NCI-H2171 treated with DMSO at 0.1 percent for 48 hours (cell line): ENCODE measurements at places on chromosomes 7 and 10.

DNA sequence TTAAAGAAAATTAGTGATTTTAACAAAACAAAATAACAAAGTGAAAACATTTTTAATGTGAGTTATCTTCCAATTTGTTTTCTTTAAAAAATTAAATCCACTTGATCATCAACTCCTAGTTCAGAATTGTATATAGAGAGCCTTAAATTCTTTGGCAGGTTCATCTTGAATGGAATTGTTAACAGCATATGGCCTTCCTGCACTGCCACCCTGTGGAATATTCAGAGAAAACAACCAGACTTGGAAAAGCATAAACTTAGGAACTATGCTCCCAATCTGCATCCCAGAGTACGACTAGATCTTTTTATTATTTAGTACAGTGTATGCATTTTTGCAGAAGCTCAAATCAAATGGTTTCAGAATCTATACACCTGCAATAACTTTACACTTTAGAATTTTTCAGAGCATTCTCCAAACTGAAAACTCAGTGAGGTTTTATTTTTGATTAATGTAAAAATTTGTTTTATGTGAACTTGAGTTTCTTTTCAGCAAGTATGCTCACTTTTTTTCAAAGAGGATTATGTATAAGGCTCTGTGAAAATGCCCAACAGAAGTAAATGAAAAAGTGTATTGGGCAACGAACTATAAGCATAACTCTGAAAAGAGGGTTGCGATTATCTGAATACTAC, 44.9 kb upstream of the ANK3 start:
- peak; percentile 63 for DNase-seq

DNA sequence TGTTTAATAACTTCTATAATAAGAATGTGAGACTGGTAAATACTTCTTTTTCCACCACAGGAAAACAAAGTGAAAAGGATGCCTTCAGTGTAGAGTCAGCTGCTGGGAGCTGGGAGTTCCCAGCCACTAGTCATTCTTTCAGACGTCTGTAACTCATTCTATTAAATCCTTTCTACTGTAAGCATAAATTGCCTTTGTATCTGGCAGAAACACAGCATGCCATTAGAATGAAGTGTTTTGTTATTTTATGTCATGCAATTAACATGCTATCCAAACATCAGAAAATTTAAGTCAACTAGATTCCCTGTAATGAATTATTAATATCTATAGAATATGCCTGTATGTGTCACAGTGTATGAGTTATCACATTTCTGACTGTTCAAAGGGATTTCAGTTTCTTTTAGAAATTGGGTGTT, 14.3 kb downstream of the BPGM start:
- DNase-seq, result no peak

- DNase-seq, result no peak
Measured at GRCh38 chr10:17122726-17123661, 6.6 kb downstream of the CUBN start.

DNA sequence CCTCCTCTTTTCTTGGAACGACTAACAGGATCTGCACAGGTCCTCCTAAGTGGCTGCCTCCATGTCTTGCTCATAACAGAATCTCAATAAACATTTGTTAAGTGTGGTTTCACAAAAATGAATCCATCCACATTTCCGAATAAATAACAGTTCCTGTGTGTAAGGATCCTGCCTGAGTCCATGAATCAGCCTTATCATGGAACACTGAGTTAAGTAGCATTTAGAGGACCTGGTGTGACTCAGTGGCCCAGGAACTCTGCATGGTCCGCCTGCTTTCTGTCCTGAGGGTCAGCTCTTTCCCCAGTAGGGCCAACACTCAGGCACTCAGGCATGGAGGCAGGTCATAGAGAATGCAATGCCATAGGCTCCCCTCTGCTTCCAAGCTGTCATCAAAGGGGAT, 15.8 kb upstream of the C10orf90 start:
- DNase-seq, result no peak

GRCh38 chr7:110095372-110096052, 995.4 kb upstream of the LRRN3 start:
- no peak for DNase-seq

GRCh38 chr10:63313066-63313717, 152.6 kb downstream of the JMJD1C start:
- no peak for DNase-seq

DNA sequence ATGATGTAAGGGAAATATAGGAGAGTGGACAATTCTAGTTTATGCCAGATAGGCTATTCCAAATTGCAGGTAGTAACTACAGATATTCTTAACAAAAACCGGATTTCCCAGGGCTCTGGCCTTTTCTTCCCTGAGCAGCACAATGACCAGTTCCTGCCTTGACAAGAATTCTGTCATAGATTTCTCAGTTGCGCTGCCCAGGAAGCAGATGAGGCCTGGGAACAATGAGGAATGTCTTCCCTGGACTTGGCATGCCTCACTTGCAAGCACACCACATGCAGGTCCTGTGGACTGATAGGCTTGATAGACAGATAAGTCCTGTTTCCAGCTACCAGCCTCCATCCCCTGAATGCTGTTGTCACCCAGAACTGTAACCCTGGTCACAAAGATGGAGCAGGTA, 174.5 kb upstream of the PRSS58 start:
- DNase-seq, result no peak

GRCh38 chr10:4301291-4302045, 516.5 kb upstream of the KLF6 start:
- DNase-seq, result no peak

- DNase-seq, result no peak
Measured at GRCh38 chr7:102836977-102837376, 75.8 kb upstream of the LRRC17 start.

DNA sequence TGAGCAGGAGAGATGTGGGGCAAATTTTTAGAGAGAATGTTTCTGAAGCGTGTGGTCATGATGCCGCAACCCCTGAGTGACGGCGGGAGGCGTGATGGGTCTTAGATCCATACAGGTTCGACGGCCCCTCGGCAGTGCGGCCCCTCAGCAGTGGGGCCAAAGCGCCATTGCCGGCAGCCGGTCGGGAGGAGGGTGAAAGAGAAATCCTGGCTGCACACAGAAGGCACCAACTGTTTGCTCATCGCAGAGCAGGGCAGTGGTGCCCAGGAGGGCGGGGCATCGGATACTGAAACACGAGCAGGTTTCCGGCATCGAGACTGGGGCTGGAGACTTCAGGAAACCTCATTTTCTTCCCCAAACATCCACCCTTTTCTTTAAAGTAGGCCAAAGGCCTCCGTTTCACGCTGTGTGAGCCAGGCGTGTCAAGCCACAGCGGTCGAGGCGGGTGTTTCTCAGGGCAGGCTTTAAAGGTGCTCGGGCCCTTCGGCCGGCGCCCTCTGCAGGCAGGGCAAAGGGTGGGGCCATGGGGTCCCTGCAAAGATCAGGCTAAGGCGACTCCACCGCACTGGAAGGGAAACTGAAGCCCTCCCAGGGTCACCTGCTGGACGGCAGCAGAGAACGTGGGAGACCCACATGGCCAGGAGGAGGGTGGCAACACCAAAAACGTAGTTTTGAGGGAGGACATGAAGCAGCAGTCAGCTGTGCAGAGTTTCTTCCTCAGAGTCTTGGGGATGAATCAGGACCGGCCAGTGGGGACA, 42.0 kb upstream of the PPP2R2D start:
- no peak for DNase-seq

- DNase-seq, result no peak
Measured at GRCh38 chr7:20558963-20559716, 56.3 kb upstream of the ABCB5 start.

GRCh38 chr10:34854147-34854601, 39.1 kb upstream of the PARD3 start:
- no peak for DNase-seq

GRCh38 chr10:109270173-109270572, 653.1 kb downstream of the XPNPEP1 start:
- DNase-seq, result no peak

GRCh38 chr7:30562498-30562897, 32.2 kb upstream of the GARS1 start:
- DNase-seq, result no peak

- DNase-seq, result no peak
Measured at GRCh38 chr7:77989981-77990566, 191.5 kb downstream of the PHTF2 start.

- DNase-seq, result no peak
Measured at GRCh38 chr7:156082048-156083040, 270.1 kb upstream of the SHH start.

- DNase-seq, result no peak
Measured at GRCh38 chr7:47521816-47522561, 59.9 kb downstream of the TNS3 start.

DNA sequence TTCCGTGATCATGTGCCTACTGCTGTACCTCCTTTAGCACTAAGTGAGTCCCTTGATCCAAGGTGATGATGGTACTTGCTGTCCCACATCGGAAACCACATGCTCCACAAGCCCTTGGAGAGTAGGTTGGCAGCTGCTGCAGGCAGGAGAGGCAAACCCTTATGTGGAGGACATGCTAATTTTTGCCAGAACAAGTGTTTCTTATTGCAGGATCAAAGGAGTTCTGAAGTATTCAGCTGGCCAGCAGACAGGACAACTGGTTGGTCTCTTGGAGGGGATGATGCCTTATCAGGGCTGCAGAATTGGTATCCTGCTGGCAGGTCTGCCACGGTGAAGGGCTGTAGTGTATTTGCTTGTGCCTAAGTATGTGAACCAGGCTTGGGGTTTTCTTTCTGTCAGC, 36.8 kb downstream of the NACAD start:
- DNase-seq, result peak; percentile 58

GRCh38 chr10:48399551-48399950, 93.1 kb downstream of the MAPK8 start:
- DNase-seq, result no peak

- DNase-seq, result no peak
Measured at GRCh38 chr10:102677331-102678067, 33.2 kb downstream of the TRIM8 start.

DNA sequence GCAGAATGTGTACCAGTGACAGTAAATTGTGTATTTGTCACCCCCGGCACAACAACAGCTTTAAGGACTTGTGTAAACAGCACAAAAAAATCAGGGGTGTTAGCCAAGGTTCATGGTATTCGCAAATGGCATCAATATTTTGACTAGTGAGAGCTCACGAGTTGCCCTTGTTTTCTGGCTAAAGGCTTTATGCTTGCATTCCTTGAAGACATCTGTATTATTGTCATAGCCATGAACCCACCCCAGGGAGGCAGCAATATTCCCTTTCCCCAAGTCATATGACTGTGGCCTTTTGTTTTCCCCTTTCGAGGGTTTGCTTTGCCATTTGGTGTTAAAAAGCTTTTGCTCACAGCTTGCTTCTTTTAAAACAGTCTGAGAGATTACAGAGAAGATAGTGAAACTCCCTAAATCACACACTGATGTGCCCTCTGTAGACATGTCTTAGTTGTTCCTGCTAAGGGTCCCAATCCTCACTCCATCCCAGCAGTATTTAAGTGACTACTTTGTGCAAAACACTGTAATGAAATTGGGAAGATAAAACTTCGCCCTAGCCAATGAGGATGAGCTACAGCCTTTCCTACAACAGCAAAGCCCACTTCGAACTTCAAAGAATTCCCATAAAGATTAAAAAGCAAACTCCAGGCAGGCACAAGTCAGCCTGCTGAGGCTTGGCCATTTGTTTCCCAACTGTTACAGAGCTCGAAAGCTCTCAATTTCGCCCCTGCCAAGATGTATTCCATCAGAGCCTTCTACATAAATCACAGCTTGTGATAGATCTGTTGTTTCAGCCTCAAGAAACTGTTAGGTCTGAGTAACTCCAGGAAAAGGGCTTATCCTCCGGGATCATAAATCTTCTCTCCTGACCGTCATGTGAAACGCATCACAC, 172.3 kb downstream of the ADAM12 start:
- no peak for DNase-seq

- peak; percentile 56 for DNase-seq
Measured at GRCh38 chr7:51589111-51589510, 272.5 kb upstream of the COBL start.

GRCh38 chr10:71899665-71900412, 48.8 kb upstream of the PSAP start:
- DNase-seq, result no peak

GRCh38 chr10:63976538-63976937, 455.3 kb downstream of the REEP3 start:
- DNase-seq, result peak; percentile 21

DNA sequence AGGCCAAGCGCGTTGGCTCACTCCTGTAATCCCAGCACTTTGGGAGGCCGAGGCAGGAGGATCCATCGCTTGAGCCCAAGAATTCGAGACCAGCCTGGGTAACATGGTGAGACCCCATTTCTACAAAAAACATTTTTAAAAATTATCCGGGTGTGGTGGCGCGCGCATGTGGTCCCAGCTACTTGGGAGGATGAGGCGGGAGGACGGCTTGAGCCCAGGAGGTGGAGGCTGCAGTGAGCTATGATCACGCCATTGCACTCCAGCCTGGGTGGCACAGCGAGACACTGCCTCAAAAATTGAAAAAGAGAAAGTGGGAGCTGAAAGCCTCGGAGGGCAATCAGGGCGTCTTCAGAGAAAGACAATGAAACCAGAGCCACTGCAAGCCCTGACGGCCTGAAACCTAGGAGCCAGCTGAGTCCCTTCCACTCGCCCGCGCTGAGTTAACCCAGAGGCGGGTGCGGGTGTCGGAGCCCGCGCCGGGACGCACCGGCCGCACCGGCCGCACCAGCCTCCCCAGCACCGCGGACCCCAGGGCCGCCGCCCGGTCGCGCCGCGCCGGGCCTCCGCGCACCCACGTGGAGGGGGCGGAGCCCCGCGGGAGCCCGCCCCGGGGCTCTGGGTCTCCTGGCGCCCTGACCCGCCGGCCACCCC, 22.4 kb downstream of the ZFAND2A start:
- peak; percentile 52 for DNase-seq

GRCh38 chr10:57222129-57222528, 861.1 kb upstream of the ZWINT start:
- no peak for DNase-seq

DNA sequence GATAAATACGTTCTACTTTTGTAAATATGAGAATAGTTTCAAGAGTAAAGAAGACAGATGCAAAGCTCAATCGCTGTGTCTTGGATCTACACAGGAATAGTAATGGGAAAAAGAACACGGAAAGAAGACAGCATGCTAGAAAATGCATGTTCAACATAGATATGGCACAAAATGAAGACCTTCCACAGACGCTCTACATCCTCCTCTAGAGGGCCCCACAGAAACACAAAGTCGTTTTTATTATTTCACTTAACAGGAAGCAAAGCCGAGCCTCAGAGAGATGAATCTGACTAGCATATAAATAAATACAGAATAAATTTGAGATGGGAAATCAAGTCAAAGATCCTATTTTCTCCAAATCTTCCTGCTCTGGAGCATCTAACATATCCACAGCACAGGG, 292.6 kb downstream of the PARD3 start:
- no peak for DNase-seq

DNA sequence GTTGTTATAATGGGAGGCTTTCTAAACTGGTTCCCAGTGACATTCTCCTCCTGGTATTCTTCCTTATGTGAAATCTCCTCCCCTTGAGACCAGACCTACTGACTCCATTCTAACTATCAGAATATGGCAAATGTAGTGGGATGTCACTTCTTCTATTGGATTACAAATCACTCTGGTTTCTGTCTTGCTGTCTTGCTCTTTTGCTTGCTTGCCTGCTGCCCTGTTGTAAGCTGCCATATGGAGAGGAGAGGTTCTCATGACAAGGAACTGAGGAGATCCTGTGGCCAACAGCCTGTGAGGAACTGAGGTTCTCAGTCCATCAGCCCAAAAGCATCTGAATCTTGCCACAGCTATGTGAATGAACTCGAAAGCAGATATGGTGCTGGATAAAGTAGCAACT, 4.7 kb upstream of the NRCAM start:
- DNase-seq, result peak; percentile 87

- DNase-seq, result no peak
Measured at GRCh38 chr10:102718220-102718619, 3.8 kb downstream of the SFXN2 start.

GRCh38 chr7:26198133-26198780, 2.3 kb downstream of the HNRNPA2B1 start:
- DNase-seq, result peak; percentile 47

GRCh38 chr10:1173091-1173490, 116.9 kb downstream of the WDR37 start:
- no peak for DNase-seq
